ENCODE measurements at places on chromosomes 3 and 15.

DNA sequence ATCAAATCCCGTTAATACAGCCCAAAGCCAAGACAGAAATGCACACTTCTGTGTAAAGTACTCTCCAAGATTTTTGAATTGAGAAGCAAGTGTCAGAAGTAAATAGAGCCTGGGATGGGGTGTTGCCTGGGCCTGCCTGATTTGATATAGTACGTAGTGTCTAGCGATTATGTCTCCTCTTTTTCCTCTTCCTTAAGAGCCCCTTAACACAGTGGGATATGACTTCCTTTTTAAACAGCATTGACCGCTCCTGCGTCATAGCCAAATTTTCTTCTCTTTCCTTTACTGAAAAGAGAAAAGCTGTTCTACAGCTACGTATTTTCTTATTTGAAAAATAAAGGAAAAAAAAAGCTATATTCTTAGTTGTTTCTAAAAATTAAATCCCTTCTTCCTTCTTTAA is 97.7 kb downstream of the PLCL2 start:
- DNase-seq = no peak

DNA sequence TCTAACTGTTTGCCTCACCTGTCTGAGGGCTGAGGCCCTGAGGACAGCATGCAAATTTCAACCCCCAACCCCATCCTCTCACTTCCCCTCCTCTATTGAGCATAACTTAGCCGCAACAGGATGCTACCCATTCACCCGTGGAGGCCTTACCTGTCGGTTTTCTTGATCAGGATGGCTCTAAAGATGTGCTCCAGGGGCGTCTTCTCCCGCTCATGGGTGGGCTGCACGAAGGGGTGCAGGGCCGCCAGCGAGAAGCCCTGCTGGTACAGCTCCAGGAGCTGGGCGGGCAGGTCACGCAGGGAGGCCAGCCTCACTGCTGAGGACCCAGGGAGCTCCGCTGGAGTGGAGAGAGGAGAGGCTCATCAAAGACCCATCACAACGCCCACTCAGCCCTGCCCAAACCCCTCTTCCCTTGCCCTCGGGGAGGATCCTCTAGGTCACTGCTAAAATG is 79.8 kb downstream of the RFTN1 start:
- DNase-seq = peak; percentile 57

DNA sequence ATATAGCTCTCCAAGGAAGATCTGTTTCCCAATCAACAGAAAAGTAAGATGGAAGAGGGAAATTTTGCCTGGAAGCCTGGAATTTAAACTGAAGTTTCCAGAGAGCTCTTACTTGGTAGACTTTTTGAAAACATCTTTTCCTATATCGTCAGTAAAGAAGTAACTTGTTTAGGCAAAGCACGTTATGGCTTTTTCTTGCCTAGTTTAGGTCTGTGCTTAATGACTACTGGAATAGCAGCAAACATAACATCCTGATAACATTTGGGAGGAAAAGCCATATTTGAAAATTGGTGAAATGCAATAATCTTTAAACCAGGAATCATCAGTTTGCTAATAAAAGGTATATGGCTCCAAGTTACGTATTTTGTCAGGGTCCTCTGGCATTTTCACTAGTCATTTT is 160.4 kb upstream of the CGNL1 start:
- DNase-seq = no peak

- no peak for DNase-seq
Observed at GRCh38 chr15:71716990-71717389, 93.4 kb upstream of the NR2E3 start.

- no peak for DNase-seq
Observed at GRCh38 chr3:152738656-152739055, 96.3 kb upstream of the P2RY1 start.

DNA sequence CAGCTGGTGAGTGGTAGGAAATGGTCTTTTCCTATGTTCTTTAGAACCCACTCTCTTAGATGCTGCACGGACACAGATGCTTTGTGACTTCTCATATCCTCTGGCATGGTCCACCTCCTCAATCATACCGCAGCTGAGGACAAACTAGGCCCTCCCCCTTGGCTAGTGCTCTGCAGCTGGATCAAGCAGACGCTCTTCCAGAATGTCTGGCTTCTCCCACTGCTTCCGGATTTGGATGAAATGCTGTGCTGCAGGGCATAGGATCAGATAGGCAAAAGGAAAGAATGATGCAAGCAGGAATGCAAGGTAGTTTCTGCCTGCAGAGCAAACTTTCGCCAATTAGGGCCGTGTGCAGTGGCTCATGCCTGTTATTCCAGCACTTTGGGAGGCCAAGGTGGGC is 75.7 kb upstream of the SLC4A7 start:
- no peak for DNase-seq

- no peak for DNase-seq
Observed at GRCh38 chr3:43024181-43024885, 45.2 kb downstream of the GASK1A start.

DNA sequence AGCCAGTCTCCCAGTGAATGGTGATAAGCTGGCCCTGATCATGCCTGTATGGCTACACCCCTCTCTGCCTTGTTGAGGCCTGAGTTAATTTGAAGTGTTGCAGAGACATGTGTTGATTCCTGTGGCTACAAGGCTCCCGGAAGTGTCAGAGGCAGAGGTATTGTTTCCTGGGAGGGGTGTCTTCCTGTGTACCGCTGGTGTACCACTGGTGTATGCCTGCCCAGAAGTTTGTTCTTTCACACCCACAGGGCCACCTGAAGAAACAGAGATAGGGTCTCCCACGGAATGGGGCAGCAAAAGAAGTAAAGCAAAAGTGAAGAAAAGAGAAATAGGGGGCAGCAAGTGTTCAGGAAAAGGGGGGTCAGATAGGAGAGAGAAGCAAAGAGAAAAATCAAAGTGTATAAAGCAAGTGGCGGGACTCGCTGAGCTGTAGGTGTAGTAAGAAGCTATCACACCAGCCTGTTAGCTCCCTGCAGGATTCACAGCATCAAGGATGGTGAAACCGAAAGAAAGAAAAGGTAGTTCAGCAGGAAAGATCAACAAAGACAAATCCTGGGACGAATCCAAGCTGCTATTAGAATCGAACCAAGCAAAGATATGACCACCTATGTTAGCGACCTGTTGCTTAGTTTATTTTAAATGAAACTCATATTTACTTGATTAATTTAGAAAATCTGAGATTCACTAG is 36.6 kb upstream of the CD47 start:
- DNase-seq = no peak

GRCh38 chr15:47727676-47728075 is 10.4 kb downstream of the SEMA6D start:
- DNase-seq = no peak

DNA sequence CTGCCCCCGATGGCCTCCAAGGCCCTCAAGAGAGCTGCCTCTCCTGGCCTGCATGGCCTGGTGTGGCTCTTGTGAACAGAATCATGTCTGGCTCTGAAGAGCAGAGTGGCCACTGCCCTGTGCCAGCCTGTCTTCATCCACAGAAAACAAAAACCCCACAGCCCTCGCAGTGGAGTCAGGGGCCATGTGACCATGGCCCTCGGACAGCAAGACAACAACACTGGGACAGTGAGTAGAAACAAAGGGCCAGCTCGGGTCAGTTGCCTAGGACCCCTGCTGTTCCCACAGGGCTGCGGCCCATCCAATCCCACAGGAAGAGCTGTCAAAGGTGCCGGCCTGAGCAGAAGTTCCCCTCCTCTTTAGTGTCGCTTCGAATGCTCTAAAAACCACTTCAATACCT is 72.5 kb downstream of the UMPS start:
- DNase-seq = no peak

DNA sequence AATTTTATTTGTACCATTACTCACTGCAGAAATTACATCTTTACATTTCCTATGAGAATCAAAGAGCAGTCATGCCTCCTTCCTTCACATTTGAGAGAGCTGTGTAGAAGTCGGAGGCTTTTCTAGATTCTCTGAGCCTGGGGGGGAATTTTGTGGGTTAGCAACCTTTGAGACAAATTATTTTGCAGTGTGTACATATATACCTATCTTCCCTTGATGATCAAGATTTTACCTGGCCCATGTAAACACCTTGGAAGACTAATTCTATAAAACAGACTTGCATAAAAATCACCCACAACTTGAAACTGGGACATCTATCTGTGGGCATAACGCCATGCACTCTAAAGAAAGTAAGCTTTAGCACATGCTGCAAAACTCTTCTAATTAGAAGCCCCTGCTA is 491.5 kb upstream of the MDFIC2 start:
- DNase-seq = no peak
